Metanephros (tissue), 2 donors: ENCODE measurements at places on chromosomes 11 and 22. TPM values are rescaled to one million over a fixed set of nuclear protein-coding genes. Genes with fewer than 3 reads are reported as not detected.

PAK1 gene
- 51.3 TPM for total RNA-seq

FOLH1 gene
- 9.9 TPM for total RNA-seq

POU2AF3 gene
- total RNA-seq = 4.0 TPM

OR51B6 gene
- not detected for total RNA-seq

MRPL23 gene
- 34.4 TPM for total RNA-seq

GLYAT gene
- total RNA-seq = 69.0 TPM

NLRP6 gene
- total RNA-seq = 0.64 TPM
